BJ (cell line): ENCODE measurements at places on chromosomes 7 and 10. TPM values are rescaled to one million over a fixed set of nuclear protein-coding genes. Genes with fewer than 3 reads are reported as not detected.

- DNase-seq = no peak
These were observed 645.2 kb upstream of the IGFBP3 start for GRCh38 chr7:46566097-46566774.

- DNase-seq = no peak
These were observed 158.0 kb upstream of the AHR start for GRCh38 chr7:17140406-17140805.

GRCh38 chr7:75884476-75884875 is 5.6 kb downstream of the RHBDD2 start:
- DNase-seq = no peak

DNA sequence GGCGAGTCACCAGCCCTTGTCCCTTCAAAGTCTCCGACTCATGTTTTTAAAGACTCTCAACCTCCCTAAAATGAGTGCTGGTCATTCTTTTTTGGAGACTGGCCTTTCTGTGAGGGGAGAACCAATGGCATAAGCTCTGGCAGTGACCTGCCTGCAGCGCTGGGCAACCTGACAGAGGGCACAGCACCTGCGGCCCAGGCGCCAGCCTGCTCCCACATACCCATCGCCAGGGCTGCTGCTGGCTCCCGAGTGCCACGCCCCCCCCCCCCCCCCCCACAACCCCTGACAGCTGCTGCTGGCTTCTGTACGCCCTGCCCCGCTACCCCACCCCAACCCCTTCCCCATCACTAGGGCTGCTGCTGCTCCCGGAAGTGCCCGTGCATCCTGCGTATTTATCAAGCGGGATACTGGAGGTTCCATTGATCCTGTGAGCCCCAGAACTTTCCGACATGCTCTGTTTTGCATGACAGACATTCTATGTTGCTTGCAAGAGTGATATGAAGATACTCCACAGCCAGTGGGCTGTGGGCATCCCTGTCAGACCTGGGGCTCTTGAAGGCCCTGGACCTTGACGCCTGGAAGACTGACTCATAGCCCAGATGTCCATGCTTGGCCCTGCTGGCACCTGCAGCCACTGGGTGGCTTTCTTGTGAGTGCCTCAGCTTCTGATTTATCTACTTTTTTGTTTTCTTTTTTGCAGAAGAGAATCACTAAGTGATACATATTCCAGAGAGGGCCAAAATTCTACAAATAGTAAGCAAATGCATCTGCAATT is 243.9 kb downstream of the ZMYND11 start:
- DNase-seq = no peak

GRCh38 chr7:85061456-85061855 is 125.4 kb downstream of the SEMA3D start:
- no peak for DNase-seq

DNA sequence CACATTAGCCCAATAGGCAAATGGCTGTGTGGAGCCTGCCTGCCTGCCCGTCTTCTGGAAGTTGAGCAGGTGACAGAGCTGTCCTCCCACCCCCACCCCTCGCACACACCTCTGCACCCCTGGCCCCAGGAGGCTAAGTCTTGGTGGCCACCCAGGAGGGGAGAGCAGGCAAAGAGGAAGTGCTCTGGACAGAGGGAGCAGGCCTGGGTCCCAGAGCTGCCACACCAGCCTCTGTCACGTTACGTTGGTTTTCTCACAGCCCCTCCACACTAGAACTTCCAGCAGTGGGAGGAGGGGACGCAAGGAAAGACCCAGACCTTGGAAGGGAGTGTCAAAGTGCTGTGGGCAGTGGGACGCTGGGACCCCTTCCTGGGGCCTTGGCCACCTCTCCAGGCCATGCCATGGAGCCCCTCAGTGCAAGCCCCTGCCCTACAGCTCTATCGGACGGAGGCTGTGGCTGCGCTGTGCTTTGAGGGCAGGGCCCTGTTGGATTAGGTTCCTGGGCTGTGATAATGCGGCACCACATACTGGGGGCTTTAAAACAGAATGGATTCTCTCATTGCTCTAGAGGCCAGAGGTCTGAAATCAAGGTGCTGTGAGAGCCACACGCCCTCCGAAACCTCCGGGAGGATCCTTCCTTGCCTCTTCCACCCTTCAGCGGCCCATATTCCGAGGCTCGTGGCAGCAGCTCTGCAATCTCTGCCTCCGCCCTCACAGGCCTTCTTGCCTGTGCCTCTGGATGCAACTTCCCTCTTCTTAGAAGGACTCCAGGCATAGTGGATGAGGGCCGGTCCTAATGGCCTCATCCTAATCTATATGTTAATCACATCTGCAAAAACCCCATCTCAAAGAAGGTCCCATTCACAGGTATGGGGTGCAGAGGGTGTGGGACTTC is 9.9 kb downstream of the PRKAG2 start:
- no peak for DNase-seq

DNA sequence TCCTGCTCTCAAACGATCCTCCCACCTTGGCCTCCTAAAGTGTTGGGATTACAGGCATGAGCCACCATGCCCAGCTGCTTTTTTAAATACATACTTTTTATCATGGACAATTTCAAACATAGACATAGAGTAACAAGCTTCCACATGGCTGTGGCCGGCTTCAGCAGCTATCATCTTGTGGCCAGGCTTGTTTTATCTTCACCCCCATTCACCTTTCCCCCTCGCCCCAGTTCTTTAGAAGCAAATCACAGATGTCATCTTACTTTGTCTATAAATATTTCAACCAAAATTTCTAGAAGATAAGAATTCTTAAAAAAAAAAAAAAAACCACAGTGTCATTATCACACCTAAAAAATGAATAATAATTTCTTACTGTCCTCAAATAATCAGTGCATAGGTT is 5.9 kb downstream of the FOXK1 start:
- DNase-seq = no peak

- no peak for DNase-seq
These were observed 10.4 kb downstream of the GPRIN2 start for GRCh38 chr10:46545861-46546590.

GRCh38 chr10:131774681-131775085 is 126.1 kb upstream of the PPP2R2D start:
- DNase-seq = no peak

DNA sequence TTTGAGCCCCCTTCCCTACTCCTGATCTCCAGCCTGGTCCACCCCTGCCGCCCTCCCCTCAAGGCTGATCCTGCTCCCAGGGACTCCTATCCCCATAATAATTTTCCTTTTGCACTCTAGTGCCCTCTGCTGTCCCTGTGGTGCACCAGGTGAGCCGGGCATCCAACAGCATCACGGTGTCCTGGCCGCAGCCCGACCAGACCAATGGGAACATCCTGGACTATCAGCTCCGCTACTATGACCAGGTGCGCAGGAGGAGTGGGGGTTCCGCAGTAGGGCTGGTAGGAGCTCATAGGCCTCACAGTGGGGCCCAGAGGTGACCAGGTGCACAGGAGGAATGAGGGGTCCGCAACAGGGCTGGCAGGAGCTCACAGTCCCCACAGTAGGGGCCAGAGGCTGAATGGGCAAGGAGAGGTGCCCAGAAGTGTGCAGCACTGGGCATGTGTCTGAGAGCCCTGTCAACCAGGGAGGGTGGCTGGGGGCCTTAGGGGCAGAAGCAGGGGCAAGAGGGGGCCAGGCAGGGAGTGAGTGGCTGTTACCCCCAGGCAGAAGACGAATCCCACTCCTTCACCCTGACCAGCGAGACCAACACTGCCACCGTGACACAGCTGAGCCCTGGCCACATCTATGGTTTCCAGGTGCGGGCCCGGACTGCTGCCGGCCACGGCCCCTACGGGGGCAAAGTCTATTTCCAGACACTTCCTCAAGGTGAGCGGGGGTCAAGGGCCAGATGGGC is 11.7 kb downstream of the EPHB6 start:
- no peak for DNase-seq

GRCh38 chr7:31110331-31111108 is 58.4 kb downstream of the ADCYAP1R1 start:
- DNase-seq = no peak

DNA sequence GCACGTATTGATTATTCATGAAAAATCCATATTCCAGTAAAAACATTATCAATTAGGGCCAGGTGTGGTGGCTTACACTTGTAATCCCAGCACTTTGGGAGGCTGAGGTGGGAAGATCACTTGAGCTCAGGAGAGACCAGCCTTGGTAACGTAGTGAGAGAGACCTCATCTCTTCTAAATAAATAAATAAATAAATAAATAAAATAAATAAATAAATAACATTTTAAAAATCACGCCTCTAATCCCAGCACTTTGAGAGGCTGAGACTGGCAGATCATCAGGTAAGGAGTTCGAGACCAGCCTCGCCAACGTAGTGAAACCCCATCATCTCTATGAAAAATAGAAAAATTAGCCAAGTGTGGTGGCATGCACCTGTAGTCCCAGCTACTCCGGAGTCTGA is 32.1 kb downstream of the NRBF2 start:
- DNase-seq = no peak

DNA sequence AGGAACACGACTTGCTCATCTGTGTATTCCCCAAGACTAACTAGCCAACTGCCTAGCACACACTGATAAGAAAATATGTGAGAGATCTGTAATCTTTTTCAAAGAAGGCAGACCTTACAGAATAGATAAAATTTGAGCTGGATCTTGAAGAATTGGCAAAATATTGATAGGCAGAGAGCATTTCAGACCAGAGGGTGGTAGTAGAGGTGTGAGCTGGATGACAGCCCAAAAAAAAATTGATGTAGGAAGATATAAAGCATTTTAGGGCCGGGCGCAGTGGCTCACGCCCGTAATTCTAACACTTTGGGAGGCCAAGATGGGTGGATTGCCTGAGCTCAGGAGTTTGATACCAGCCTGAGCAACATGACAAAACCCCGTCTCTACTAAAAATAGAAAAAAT is 1.2 kb upstream of the ZNF746 start:
- DNase-seq = no peak

DNA sequence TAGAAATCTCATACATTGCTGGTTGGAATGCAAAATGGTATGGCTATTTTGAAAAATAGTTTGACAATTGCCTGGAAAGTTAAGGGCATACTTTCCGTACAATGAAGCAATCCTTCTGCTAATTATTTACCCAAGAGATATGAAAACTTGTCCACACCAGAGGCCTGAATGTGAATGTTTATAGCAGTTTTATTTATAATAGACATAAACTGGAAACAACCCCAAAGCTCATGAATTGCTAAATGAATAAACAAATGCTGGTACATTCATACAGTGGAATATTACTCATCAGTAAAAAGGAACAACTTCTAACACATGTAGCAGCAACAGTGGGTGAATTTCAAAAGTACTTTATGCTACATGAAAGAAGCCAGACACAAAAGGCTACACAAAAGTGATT is 42.7 kb downstream of the MMRN2 start:
- DNase-seq = no peak

GRCh38 chr10:17316488-17317170 is 88.6 kb downstream of the VIM start:
- DNase-seq = no peak

DNA sequence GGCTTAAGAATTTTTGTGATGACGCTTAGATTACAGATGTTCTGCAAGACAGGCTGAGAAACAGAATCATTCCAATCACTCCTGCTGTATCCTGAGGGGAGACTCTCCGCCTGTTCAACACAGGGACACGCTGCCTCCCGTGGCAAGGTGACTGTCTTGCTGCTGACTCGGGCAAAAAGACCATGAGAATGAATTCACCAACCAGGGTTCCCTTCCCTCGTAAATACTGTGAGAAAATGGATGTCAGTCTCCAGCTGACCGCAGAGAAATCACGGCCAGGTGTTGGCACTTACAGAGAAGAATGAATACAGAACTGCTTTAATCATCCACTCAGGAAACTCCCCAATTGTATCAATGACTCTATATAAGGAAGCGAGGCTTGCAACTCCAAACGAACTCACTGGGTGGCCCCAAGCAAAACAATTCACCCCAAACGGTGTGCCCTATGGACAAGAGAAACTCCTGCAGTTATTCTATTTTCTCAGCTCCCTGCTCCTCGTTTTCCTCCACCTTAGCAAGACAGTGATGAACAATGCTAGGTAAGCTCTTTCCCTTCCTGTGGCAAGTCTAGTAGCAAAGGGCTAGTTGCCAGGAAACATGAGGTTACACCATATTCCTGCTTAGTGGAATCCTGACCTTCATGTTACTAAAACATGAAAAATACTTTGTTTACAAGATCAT is 22.8 kb downstream of the GNA12 start:
- DNase-seq = peak; percentile 62

GRCh38 chr10:86709396-86710185 is 41.3 kb downstream of the LDB3 start:
- DNase-seq = no peak

DNA sequence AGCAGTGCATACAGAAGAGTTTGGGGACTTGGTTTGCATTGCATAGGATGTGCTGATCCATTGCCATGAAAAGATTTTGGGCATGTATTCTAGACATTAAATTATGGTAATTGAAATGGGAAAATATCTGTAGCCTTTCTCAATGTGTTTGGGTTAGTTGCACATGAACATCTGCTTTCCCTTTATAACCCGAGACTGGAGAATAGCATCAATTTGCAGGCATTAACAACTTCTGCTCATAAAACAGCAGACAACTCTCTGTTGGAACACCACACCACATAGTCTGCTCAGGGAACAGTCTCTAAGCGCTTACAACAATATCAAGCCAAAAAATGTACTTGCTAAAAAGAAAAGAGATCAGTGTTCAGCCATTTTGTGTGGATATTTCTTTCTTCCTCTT is 1391.1 kb upstream of the LRRTM3 start:
- DNase-seq = no peak

GRCh38 chr10:91983416-91983815 is 59.8 kb downstream of the BTAF1 start:
- no peak for DNase-seq

GRCh38 chr7:4241791-4242190 is 440.3 kb upstream of the FOXK1 start:
- DNase-seq = no peak

- DNase-seq = no peak
These were observed 56.1 kb downstream of the HACD1 start for GRCh38 chr10:17561111-17561510.

DNA sequence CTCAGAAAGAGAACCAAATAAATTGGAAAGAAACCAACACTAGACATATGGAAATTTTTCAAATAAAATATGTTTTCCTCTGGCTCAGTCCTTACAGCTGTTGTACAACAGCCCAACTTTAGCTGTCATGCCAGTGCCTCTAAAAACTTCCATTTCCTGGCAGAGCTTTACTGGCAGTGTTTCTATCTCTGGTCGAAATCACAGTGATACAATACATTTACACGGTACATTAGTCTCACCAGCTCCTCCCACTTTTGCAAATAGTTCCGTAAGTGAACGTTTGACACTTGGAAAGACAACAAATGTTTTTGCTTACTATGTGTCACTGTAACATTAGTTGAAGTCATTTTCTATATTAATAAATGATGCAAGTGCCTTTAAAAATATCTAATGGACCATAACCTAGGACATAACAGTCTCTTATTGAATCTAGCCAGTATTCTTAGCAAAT is 29.8 kb downstream of the BCAP29 start:
- no peak for DNase-seq

- DNase-seq = peak; percentile 4
These were observed 548.3 kb downstream of the SORCS3 start for GRCh38 chr10:105189463-105189800.

ICA1 gene
- polyA plus RNA-seq = 0.15 and 0.60 TPM in 2 replicates

PTPRN2 gene
- polyA plus RNA-seq = 0.20 and 0.31 TPM in 2 replicates

STAG3 gene
- polyA plus RNA-seq = 0.44 and 0.61 TPM in 2 replicates

PTPRZ1 gene
- not detected in 2 replicates for polyA plus RNA-seq

GNGT1 gene
- polyA plus RNA-seq = not detected in 2 replicates

RNLS gene
- 11.8 and 14.6 TPM in 2 replicates for polyA plus RNA-seq

LIPJ gene
- polyA plus RNA-seq = 0.01 TPM in 1 of 2 replicates, not detected in the other

PPP1R9A gene
- polyA plus RNA-seq = 0.09 and 0.16 TPM in 2 replicates

SFTPA2 gene
- polyA plus RNA-seq = not detected in 2 replicates
